ENCODE measurements at places on chromosomes 7 and 10. TPM values are rescaled to one million over a fixed set of nuclear protein-coding genes. Genes with fewer than 3 reads are reported as not detected.

Gene ADAM12
- total RNA-seq, result 81.4 TPM

- no peaks in the 10 kb centered on the region for H3K36me3 ChIP-seq
- H3K27ac ChIP-seq, result no peak overlapping the region
- H3K4me1 ChIP-seq, result no peaks in the 10 kb centered on the region
- H3K4me3 ChIP-seq, result no peak overlapping the region
- H3K27me3 ChIP-seq, result no peaks in the 10 kb centered on the region
These were observed 9.1 kb downstream of the AHR start for GRCh38 chr7:17307558-17307957.

GRCh38 chr7:94578614-94579013, 69.0 kb downstream of the CASD1 start:
- H3K36me3 ChIP-seq, result peaks cover 59% of the 10 kb centered on the region
- H3K4me3 ChIP-seq, result no peak overlapping the region
- no peaks in the 10 kb centered on the region for H3K4me1 ChIP-seq
- H3K27ac ChIP-seq, result no peak overlapping the region

DNA sequence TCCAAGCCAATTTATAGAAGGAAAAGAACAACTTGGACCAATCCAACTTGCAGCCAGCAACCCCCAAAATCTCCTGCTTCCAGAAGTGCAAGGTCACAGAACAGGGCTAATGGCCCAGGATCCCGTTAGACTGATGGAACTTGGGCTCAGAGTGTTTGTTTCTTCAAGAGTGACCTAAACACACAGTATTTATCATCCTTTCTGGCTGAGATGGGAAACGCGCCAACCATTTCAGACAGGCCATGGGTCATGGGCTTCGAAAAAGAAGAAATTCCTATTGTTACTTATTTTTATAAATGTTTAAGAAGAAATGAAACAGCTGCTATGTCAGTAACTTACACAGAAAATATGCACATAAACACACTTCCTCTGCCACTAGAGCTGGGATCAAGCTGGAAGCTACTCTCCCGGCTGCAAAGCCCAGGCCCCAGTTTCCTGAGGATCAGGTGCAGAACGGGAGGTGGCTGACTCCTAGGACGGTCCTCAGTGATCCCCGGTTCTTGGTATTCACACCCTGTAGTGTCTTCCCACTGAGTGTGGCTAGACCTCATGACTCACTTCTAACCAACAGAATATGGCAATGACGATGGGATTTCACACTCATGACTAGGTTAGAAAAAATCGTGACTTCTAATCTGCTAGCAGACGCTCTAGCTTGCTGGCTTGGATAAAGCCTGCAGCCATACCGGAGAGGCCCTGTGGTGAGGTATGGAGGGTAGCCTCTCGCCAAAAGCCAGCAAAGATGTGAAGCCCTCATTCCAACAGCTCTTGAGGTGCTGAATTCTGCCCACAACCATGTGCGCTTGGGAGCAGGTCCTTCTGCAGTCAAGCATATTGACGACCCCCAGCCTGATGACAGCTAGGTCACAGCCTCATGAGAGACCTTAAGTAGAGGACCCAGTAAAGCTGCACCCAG, 60.2 kb downstream of the CHST15 start:
- peaks cover 3% of the 10 kb centered on the region for H3K27me3 ChIP-seq
- H3K27ac ChIP-seq, result peak overlapping the region; percentile 43
- H3K4me1 ChIP-seq, result peaks cover 10% of the 10 kb centered on the region
- no peak overlapping the region for H3K4me3 ChIP-seq
- DNase-seq, result no peak

Gene TRPV5
- total RNA-seq, result not detected

- DNase-seq, result no peak
- H3K4me3 ChIP-seq, result no peak overlapping the region
- peaks cover 16% of the 10 kb centered on the region for H3K36me3 ChIP-seq
- H3K4me1 ChIP-seq, result no peaks in the 10 kb centered on the region
- no peaks in the 10 kb centered on the region for H3K27me3 ChIP-seq
These were observed 137.5 kb downstream of the ZEB1 start for GRCh38 chr10:31456468-31456867.

Gene GCK
- 0.42 TPM for total RNA-seq

Gene ZNF479
- total RNA-seq, result not detected

GRCh38 chr10:132359305-132360040, 27.5 kb downstream of the LRRC27 start:
- H3K36me3 ChIP-seq, result peaks cover 6% of the 10 kb centered on the region
- no peaks in the 10 kb centered on the region for H3K27me3 ChIP-seq
- no peak overlapping the region for H3K4me3 ChIP-seq
- DNase-seq, result no peak

GRCh38 chr10:133100706-133101415, 13.1 kb downstream of the ADGRA1 start:
- H3K27ac ChIP-seq, result no peak overlapping the region
- no peaks in the 10 kb centered on the region for H3K36me3 ChIP-seq
- peaks cover 15% of the 10 kb centered on the region for H3K4me1 ChIP-seq
- DNase-seq, result peak; percentile 50
- H3K4me3 ChIP-seq, result no peak overlapping the region

Gene CTNNA3
- total RNA-seq, result 5.5 TPM

DNA sequence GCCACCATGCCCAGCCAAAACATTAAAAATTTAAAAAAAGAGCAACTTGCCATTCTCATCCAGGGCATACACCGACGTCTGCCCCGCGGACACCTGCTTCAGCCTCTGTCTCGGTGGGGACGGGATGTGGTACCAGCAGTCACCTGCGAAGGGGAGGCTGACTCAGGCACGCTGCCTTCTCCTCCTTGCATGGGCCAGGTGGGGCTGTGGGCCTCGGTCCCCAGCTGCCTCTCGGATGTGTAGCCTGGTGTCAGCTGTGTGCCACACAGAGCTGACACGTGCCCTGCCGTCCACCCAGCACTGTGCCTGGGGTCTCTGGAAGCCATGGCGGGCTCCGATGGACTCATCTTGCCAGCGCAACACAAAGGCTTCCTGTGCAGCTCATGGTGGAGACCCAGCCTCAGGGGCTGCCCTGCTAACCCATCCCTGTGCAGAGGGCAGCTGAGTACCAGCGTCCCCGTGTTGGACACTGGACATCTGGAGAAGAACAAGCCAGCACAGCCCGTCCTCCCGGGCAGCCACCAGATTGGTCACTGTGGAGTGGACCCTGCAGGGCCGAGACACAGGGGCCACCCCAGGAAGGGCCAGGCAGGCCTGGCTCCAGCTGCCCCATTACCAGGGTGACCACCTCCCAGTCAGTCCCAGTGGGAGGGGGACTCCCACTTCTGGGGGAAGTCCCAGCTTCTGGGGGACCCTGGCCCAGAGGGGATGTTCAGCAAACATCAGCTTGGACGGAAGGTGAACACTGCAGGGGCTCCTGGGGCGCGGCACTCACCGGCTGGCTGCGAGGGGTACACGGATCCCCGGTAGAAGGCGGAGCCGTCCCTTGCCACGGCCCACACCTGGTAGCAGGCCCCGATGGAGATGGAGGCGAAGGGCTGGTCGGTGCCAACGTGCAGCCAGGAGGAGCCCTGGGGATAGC, 10.6 kb downstream of the BHLHA15 start:
- peaks cover 13% of the 10 kb centered on the region for H3K4me1 ChIP-seq
- H3K36me3 ChIP-seq, result peaks cover 7% of the 10 kb centered on the region
- H3K27ac ChIP-seq, result no peak overlapping the region
- DNase-seq, result no peak
- H3K4me3 ChIP-seq, result no peak overlapping the region
- H3K27me3 ChIP-seq, result no peaks in the 10 kb centered on the region

DNA sequence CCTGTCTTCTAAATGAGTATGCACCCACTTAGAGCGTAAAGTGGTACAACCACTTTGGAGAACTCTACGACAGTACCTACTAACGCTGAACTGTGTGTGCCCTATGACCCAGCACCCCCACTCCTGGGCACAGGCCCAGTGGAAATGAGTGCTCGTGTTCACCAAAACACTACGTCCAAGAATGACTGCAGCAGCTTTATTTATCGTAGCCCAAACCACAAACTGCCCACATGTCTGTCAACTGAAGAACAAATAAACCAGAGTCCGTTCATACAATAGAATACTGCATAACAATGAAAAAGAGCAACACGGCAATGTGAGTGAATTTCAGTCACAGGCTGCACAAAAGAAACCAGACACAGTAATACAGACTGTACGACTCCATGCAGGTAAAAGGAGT, 35.4 kb downstream of the TLL2 start:
- no peak for DNase-seq
- H3K36me3 ChIP-seq, result no peaks in the 10 kb centered on the region
- no peak overlapping the region for H3K4me3 ChIP-seq
- H3K4me1 ChIP-seq, result peaks cover 11% of the 10 kb centered on the region
- H3K27me3 ChIP-seq, result peaks cover 6% of the 10 kb centered on the region
- peak overlapping the region; percentile 51 for H3K27ac ChIP-seq

DNA sequence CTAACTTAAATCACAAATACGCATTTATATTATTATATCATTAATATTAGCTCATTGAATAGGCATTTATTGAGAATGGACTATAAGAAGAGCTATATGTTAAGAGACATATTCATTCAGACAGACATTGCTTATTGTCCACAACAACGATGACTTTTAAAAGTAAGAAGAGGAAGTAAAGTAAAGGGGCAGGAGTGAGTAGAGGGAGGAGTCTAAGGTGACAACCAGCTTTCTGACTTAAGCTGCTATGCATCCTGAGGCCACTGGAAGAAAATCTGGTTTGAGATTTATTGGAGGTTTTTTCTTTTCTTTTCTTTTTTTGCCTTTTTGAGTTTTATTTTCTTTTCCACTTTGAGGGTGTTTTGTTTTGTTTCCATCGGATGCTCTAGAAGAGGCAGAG, 723.5 kb downstream of the GRM8 start:
- H3K4me1 ChIP-seq, result no peaks in the 10 kb centered on the region
- no peak for DNase-seq
- H3K36me3 ChIP-seq, result no peaks in the 10 kb centered on the region
- H3K27me3 ChIP-seq, result no peaks in the 10 kb centered on the region
- no peak overlapping the region for H3K4me3 ChIP-seq
- no peak overlapping the region for H3K27ac ChIP-seq

Gene FAM24B
- total RNA-seq, result not detected

Gene TAS2R41
- total RNA-seq, result not detected

Data from neural crest cell (in vitro differentiated cells).